Memory B cell (primary cell): ENCODE measurements at places on chromosomes 5 and 9.

DNA sequence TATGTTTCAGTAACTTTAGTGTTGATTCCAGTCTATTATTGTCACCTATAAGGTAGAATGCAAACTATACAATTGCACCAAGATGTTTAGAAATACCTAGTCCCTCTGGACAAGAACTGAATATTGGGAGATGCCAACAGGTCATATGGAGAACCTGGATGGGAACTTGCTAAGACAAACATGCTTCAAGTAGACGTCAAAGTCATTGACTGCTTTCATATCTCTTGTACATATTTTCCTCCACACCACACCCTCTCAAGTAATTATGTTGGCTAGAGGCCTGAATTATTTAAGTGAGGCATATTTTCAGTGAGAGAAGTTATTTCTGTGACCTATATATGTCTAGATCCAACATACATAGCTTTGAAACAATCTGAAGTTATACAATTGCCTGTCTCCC, 453.3 kb downstream of the ELAVL2 start:
- no peaks in the 10 kb centered on the region for H3K4me1 ChIP-seq
- no peak overlapping the region for H3K27ac ChIP-seq
- H3K4me3 ChIP-seq = no peak overlapping the region
- H3K27me3 ChIP-seq = no peaks in the 10 kb centered on the region

- H3K4me1 ChIP-seq = peaks cover 8% of the 10 kb centered on the region
- no peak overlapping the region for H3K27ac ChIP-seq
- no peaks in the 10 kb centered on the region for H3K36me3 ChIP-seq
Observed at GRCh38 chr9:105877721-105878120, 183.4 kb downstream of the TMEM38B start.

DNA sequence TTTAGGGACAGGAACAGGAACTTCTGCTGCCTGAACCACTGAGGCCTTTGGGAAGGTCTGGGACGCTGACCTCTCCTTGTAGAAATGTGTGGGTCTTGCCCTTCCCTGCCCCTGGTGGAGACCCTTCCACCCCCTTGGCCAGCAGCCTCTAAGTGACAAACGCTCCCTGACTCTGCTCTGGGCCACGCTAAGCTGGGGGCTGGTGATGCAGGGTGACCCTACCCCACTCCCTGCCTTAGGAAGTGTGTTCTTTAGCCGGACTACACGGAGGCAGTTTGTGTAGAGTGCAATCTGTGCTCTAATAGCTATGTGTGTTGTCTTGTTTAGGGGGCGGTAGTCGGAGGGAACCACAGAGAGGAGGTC, 123.0 kb downstream of the COL23A1 start:
- H3K36me3 ChIP-seq = no peaks in the 10 kb centered on the region
- no peak overlapping the region for H3K27ac ChIP-seq
- DNase-seq = no peak
- H3K27me3 ChIP-seq = peaks cover 24% of the 10 kb centered on the region
- no peaks in the 10 kb centered on the region for H3K4me1 ChIP-seq

- H3K4me1 ChIP-seq = peaks cover 31% of the 10 kb centered on the region
- peaks cover 38% of the 10 kb centered on the region for H3K36me3 ChIP-seq
- no peaks in the 10 kb centered on the region for H3K27me3 ChIP-seq
- H3K27ac ChIP-seq = no peak overlapping the region
- DNase-seq = no peak
- no peak overlapping the region for H3K4me3 ChIP-seq
Observed at GRCh38 chr9:137648396-137648795, 29.6 kb downstream of the EHMT1 start.

DNA sequence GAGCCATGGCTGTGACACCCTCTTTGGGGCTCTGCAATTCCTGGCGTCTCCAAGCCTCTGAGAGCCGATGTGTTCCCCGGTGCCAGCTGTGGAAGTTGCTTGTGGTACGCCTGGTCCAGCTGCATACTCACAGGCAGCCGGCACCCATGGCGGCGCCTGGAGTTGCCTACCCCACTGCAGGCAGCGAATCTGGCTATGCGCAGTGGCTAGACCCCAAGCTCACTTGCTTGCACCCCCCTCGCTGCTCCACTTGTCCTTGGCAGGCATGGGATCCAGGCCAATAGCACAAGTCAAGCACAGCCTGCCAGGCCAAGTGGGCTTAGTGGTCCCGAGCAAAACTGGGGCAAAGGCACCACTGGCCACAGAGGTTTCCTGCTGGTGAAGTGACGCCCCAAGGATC, 24.7 kb upstream of the GABRA6 start:
- no peak for DNase-seq
- no peaks in the 10 kb centered on the region for H3K36me3 ChIP-seq
- no peaks in the 10 kb centered on the region for H3K27me3 ChIP-seq
- H3K4me3 ChIP-seq = no peak overlapping the region

- peaks cover 23% of the 10 kb centered on the region for H3K36me3 ChIP-seq
- no peak overlapping the region for H3K27ac ChIP-seq
- no peak overlapping the region for H3K4me3 ChIP-seq
- H3K27me3 ChIP-seq = no peaks in the 10 kb centered on the region
- DNase-seq = no peak
- H3K4me1 ChIP-seq = peaks cover 34% of the 10 kb centered on the region
Observed at GRCh38 chr9:72360324-72360723, 4.7 kb downstream of the ZFAND5 start.

GRCh38 chr9:26324786-26325443, 567.7 kb downstream of the CAAP1 start:
- no peak overlapping the region for H3K27ac ChIP-seq
- no peaks in the 10 kb centered on the region for H3K36me3 ChIP-seq
- no peak overlapping the region for H3K4me3 ChIP-seq
- no peaks in the 10 kb centered on the region for H3K27me3 ChIP-seq

DNA sequence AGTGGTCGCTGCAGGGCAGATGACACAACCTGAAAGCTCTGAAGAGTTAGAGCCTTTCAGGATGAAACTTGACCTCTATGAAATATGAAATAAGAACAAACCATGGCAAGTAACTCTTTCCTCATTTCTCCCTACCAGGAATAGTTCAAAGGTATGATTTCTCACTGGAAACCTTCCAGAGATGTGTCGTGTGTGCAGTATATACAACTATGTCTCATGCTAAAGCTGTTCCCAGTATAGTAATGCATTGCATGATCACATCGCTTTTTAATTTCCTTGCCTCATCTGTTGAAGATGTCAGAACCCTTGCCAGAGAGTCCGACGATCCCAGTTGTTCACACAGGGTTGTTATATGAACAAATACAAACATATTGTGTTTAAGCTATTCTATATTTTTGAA, 45.8 kb upstream of the RGMB start:
- H3K27me3 ChIP-seq = peaks cover 2% of the 10 kb centered on the region
- no peak for DNase-seq
- no peak overlapping the region for H3K27ac ChIP-seq
- H3K4me3 ChIP-seq = no peak overlapping the region
- H3K4me1 ChIP-seq = peaks cover 4% of the 10 kb centered on the region

DNA sequence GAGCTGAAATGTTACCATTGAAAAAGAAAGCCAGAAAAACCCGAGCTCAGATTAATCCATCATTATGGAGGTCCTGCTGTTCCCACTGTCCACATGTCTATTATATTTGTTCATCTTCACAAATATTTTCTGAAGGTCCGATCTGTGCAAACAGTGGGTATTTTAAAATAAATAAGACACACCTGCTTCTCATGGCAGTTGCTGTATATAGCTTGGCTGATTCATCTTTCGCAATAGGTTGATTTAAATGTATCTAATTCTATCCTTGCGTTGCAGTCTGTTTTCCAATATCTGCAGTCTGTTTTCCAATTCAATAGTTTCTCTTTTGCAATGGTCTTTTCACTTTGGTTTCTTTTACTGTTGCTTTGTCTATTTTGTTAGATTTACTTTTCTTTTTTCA, 87.4 kb upstream of the PCA3 start:
- H3K36me3 ChIP-seq = no peaks in the 10 kb centered on the region
- H3K4me1 ChIP-seq = no peaks in the 10 kb centered on the region
- no peak overlapping the region for H3K4me3 ChIP-seq
- no peaks in the 10 kb centered on the region for H3K27me3 ChIP-seq

GRCh38 chr5:158473016-158473635, 614.2 kb upstream of the CLINT1 start:
- H3K27me3 ChIP-seq = peaks cover 2% of the 10 kb centered on the region
- no peak overlapping the region for H3K27ac ChIP-seq
- H3K4me3 ChIP-seq = no peak overlapping the region
- H3K36me3 ChIP-seq = no peaks in the 10 kb centered on the region

DNA sequence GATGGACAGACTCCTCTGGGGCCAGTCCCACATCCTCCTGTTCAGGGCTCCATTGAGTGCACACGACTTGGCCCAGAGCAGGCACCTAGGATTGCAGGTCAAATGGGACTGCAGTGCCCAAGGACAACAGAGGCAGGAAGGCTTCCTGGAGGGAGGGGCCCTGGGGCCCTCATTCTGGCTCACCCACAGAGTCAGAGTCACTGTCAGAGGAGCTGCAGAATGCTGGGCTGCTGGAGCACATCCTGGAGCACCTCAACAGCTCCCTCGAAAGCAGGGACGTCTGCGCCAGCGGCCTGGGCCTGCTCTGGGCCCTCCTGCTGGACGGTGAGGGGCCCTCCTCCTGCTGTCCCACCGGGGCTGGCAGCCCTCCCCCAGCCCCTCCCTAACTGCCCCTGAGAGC, 15.1 kb downstream of the REXO4 start:
- no peak overlapping the region for H3K27ac ChIP-seq
- no peaks in the 10 kb centered on the region for H3K27me3 ChIP-seq
- H3K4me3 ChIP-seq = no peak overlapping the region
- no peak for DNase-seq
- peaks cover 13% of the 10 kb centered on the region for H3K36me3 ChIP-seq
- H3K4me1 ChIP-seq = peaks cover 17% of the 10 kb centered on the region
